CD4-positive, alpha-beta T cell (primary cell): ENCODE measurements at places on chromosomes 5 and 9.
A peak's percentile ranks its signal among the peaks of the same experiment; 100 is the strongest.

DNA sequence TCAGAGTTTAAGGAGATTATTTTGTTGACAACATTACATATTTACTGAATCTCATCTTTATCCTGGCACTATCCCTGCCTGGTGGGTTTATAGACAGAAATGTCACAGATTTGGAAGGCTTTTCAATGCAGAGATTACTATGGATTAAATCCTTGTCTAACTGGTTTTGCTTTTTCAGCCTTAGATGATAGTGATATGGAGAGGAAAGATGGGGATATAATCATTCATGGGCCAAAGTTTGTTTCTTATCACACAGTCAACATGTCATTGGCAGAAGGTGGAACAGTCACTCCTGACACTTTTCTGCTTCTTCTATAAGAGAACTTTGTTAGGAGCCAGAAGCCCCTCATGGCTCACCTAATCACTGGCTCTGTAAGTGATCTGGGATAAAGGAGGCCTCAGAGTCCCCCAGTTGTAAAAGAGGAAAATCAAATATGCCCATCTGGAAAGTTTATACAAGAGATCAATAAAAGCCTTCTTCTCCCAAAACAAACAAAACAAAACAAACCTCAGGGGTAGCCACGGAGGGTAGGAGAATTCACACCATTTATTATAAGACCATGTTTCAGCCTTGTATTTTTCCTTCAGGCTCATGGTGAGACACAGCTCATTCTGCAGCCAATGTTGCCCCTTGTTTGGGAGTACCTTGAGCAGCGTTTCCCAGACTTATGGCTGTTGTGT lies 101.2 kb downstream of the PCSK1 start:
- no peak for DNase-seq

DNA sequence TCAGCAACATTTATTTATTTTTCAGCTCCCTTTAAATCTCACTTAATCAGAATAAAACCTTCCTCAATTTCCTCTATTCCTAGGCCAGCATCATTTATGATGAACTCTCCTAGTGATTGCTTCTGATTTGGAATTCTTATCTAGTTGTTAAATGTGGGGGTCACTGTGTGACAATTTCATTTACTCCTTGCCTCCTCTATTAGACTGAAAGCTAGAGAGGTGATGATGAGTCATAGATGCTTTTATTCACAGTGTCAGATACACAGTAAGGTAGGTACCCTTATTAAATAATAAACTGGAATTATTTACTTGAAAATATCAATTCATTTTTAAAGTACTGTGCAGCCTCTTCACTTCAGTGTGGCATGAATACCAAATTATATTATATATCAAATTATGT lies 960.6 kb downstream of the MAT2B start:
- no peak for DNase-seq

- DNase-seq = no peak
Observed at GRCh38 chr5:7261049-7261448, 134.9 kb upstream of the ADCY2 start.

- no peak for DNase-seq
Observed at GRCh38 chr5:32975656-32976375, 264.7 kb downstream of the NPR3 start.

DNA sequence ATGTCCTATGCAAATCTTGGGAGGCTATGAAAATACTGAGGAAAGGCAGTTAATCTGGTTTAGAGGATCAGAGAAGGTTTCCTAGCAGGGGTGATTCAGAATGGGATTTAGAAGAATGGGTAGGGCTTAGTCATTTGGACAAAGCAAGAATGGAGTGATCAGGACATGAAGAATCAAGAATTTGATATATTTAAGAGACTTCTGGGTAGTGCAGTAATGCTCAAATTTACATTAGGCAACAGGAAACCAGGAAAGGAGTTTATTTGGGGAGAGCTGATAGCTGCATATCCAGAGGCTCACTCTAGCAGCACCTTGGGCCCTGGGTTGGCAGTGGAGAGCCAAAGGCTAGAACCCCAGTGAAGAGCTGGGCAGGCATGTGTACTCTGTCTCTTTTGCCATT lies 78.9 kb upstream of the PAPPA start:
- DNase-seq = no peak

DNA sequence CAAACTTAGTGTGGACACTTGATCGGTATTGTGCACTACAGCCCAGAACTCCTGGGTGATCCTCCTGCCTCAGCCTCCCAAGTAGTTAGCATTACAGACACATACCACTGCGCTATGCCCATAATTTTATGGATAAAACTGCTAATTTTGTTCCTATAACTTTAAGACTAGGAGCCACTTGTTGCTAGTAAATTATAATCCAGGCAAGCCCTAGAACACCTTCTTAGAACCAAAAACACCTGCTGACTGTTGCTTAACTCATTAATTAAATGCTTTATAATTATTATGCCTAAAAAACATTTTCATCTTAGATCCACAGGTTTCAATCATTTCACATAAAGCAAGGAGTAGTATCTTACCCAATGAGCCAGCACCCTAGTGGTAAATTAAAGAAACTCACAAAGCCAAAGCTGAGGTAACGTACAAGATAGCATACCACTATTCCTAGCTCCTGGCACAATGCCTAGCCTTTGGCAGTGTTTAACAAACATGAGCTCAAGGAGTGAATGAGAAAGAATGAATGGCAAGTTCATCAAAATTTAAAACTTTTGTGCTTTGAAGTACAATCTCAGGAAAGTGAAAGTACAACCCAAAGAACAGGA lies 5.4 kb downstream of the MRPS27 start:
- DNase-seq = no peak

DNA sequence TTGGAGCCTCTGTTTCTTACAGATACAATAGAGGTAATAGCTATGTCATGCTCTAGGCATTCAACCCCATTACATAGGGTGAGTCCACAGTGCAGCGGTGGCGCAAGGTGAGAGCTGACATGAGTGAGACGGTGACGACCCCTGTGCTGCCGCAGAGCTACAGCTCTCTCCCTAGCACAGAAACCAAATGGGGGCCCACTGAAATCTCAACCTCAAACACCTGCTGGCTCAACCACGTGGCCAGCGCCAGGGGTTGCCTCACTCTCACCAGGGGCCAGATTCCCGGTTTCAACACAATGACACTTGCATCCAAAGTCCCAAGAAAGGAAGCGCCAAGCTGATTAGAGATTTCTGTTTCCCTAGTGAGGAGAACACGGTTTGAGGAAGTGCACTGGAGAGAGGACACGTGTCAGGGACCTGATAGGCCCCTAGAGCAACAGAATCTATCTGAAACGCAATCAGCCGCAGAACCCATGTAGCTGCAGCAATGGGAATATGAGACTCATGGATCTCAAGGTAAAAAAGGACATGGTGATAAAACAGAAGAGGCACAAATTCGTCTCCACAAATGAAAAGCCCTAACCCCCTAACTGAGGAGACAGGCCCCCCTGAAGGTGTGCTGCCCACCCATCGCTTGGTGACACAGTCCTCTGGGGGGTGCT lies 114.3 kb downstream of the CRB2 start:
- DNase-seq = no peak

GRCh38 chr9:126647585-126648411 lies 34.1 kb downstream of the LMX1B start:
- no peak for DNase-seq

GRCh38 chr9:133703591-133704399 lies 34.4 kb downstream of the SARDH start:
- DNase-seq = peak; percentile 14

GRCh38 chr5:1104327-1105006 lies 7.4 kb downstream of the SLC12A7 start:
- peak; percentile 20 for DNase-seq
